ENCODE measurements at places on chromosomes 4 and X. TPM values are rescaled to one million over a fixed set of nuclear protein-coding genes. Genes with fewer than 3 reads are reported as not detected.

The NOX1 gene
- under 0.01 TPM for total RNA-seq

The F9 gene
- not detected for total RNA-seq

The S100P gene
- not detected for total RNA-seq

The BST1 gene
- total RNA-seq = 19.9 TPM

The SPANXA2 gene
- total RNA-seq = not detected

The ITM2A gene
- not detected for total RNA-seq

The WNK3 gene
- 0.64 TPM for total RNA-seq

The CYTL1 gene
- total RNA-seq = 1.3 TPM

The MAMLD1 gene
- 1.3 TPM for total RNA-seq

The ENAM gene
- 0.97 TPM for total RNA-seq

The UGT2A1 gene
- not detected for total RNA-seq

The NAAA gene
- total RNA-seq = 23.5 TPM

The SSR4 gene
- total RNA-seq = 133 TPM

The FRMPD4 gene
- 3.9 TPM for total RNA-seq

The TTC29 gene
- under 0.01 TPM for total RNA-seq

The VCX3A gene
- total RNA-seq = not detected

The ABCG2 gene
- total RNA-seq = 2.2 TPM

The ASMT gene
- total RNA-seq = not detected

The CPEB2 gene
- total RNA-seq = 16.4 TPM

The TNIP3 gene
- 0.32 TPM for total RNA-seq

The POU4F2 gene
- not detected for total RNA-seq

The TSPAN6 gene
- 44.5 TPM for total RNA-seq

The TRIM75 gene
- total RNA-seq = 0.32 TPM

The SLIT2 gene
- total RNA-seq = 20.7 TPM

The TENM3 gene
- 26.4 TPM for total RNA-seq

The CLDN2 gene
- total RNA-seq = not detected

Data from fibroblast of villous mesenchyme (primary cell).